GM13976 (cell line): ENCODE measurements at places on chromosomes 3 and 15.

GRCh38 chr15:58537033-58537432 lies 105.2 kb downstream of the LIPC start:
- no peak for DNase-seq

DNA sequence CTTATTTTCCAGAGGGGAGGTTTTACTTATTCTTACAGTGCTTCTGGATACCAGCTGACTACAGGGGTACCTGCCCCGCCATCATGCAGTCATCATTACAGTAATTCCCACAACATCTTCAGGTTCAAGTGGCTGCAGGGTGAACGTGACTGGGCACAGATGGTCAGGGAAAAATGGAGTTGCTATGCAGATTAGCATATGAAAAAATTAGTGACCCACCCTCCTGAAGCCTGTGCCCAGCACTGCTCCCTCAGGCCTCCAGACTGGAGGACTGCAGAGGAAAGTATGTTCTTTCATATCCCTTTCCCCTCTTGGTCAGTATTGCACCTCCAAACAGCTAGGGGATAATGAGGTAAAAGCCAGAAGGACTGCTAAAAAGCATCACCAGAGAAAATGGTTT lies 937.9 kb downstream of the TUSC7 start:
- no peak for DNase-seq

DNA sequence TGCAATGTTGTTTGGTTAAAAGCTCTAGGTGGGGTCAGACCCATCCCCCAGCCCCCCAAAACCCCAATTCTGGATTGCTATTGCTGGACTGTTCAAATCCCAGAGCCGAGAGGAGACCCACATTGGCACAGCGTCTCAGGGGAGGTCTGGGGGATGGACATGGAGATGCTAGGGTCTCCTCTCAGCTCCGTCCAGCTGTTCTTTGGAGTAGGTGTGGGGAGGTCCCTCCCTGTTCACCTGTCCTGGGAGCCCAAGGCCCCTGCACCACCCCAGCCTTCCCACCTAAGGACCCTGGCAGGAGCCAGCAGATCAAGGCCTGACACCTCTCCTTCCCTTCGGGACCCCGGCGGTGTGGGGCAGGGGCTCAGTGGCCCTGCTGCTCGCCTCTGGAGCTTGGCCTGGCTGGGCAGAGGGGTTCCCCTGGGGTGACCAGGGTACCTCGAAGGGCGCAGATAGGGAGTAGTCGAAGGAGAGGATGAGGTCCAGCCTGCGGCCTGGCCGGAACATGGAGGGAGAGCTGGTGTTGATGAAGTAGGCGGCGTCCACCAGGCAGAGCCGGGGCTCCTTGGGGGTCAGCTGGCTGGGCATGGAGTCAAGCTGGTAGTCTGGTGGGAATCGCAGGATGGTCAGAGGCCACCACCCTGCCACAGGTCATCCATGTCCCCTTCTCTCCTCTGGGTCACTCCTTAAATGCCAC lies 23.9 kb downstream of the PLA2G4D start:
- no peak for DNase-seq

- no peak for DNase-seq
Observed at GRCh38 chr15:74621546-74621920, 5.9 kb downstream of the CLK3 start.

DNA sequence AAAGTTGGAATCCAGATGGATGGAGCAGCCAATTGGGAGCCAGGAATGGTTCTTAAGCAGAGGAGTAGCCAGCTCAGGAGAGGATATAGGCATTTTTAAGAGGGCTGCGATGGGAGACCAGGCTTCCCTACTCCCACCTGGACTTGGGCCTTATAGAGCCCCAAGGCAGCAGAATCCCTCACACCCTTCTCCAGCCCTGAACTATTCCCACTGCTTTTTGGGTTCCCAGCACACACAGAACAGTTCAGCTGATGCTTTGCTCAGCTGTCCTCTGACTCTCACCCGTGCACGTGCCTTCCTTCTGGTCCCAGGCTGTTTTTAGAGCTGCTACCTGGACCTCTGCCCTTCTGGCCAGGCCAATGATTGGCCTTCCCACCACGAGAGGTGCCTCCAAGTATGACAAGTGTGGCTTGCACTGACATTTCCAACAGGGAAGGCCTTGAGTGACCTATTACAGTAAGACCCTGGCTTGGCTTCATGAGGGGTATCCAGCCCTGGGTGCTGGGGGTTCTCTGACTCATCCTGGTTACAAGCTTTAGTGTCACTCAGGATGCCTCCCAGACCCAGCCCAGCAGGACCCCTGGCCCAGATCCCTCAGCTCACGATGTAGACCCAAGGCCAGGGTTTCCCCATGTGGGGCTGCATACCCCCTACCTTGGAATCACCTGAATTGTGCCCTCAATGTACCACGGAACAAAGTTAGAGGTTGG lies 25.2 kb downstream of the NOX5 start:
- no peak for DNase-seq

- no peak for DNase-seq
Observed at GRCh38 chr15:69536726-69537512, 84.3 kb downstream of the RPLP1 start.

DNA sequence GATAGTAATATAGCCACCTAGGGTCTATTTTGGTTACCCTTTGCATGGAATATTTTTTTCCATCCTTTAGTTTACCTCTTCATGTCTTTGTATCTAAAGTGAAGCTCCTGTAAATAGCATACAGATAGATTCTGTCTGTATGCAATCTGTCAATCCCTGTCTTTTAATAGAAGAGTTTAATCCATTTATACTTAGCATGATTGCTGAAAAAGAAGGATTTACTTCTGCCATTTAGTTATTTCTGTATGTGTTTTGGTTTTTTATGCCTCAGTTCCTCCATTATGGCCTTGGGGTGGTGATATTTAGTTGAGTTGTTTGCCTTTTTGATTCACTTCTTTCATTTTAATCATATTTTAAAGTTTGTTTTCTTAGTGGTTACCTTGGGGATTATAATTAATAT lies 29.0 kb downstream of the PCCB start:
- DNase-seq, result no peak

DNA sequence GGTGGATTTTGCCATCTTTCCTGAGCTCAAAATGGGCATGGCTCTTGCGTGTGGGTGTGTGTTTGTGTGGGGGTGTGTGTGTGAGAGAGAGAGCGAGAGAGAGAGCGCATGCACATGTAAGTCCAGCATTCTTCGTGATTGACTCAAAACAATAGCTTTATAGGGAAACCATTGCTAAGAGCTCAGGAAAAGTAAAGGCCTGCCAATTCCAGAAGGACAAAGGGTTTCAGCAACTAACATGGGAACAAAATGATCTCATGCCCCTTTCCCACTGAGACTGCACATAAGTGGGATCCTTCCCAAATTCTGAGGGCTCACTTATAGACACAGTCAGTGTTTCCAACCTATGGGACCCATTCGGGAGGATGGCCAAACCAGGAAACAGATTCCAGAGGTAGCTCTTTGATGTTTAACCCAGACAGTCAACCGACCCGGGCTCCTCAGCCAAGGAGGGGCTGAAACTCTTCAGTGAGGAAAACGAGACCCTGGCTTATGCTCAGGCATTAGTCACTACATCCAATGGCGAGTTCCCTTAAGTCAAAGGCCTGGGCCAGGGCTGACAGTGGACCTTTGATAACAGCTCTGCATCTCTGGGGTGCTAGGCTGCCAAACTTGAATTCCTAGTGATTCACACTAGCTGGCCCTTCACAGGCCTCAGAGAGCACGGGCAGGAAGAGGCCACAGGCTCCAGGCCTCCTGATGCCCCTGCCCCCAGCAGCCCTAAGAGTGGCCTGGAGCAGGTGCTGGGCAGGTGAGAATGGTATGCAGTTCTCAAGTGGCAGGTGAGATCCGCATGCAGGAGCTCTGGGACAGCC lies 305.0 kb upstream of the C2CD4B start:
- no peak for DNase-seq

GRCh38 chr3:46489875-46490274 lies 7.9 kb upstream of the RTP3 start:
- DNase-seq, result no peak

DNA sequence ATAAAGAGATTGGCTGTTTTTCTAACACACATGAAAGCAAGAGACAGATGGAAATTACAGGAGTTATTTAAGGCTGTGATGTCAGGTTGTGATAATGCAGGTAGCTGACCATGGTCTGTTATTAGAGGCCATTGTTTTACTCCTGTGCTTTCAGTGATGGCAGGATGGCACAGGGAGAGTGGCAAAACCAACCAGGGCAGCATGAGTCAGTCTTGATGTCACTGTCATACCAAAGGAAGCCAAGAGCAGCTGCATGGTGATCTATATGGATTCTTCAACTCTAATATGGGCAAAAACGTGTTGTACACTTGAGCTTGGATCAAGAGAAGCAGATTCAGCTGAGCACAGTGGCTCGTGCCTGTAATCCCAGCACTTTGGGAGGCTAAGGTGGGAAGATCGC lies 91.8 kb upstream of the LMOD3 start:
- no peak for DNase-seq

- DNase-seq, result no peak
Observed at GRCh38 chr15:74220475-74221248, 15.5 kb upstream of the CCDC33 start.

DNA sequence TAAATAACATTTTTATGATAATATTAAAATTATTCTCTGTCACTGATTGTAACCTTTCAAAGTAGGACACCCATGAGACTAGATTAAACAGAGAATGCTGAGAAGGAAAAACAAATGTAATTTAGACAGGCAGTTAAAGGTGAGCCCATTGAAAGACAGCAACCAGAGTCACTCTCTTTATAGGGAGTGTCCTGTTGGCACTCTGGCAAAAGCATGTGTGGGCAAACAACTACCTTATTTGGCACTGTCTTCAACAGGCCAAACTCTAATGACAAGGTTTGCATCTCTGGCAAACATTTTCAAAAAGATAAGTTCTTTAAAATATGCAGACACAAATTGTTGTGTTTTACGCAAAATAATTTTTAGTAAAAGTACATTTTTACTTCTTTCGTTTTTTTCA lies 29.8 kb downstream of the NFKBIZ start:
- no peak for DNase-seq
